Fibroblast of gingiva (primary cell): ENCODE measurements at places on chromosomes 16 and 17.
A peak's percentile ranks its signal among the peaks of the same experiment; 100 is the strongest.

DNA sequence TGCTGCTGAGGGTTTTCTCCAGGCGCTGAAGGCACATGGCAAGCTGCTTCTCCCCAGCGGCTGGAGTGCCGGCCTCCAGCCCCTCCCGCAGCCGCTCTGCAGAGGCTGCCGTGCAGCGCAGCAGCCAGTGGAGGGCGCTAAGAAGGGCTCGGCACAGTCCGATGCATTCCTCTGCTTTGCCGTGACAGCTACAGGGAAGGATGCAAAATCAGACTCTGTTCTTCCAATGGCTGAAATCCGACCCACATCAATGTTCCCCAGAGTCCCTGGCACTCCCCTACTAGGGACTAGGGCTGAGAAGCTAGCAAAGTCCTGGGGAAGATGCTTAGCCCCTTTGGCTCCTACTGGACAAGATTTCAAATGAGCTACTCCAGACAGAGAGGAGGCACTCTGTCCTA is 19.0 kb downstream of the MED24 start:
- peak; percentile 63 for DNase-seq

DNA sequence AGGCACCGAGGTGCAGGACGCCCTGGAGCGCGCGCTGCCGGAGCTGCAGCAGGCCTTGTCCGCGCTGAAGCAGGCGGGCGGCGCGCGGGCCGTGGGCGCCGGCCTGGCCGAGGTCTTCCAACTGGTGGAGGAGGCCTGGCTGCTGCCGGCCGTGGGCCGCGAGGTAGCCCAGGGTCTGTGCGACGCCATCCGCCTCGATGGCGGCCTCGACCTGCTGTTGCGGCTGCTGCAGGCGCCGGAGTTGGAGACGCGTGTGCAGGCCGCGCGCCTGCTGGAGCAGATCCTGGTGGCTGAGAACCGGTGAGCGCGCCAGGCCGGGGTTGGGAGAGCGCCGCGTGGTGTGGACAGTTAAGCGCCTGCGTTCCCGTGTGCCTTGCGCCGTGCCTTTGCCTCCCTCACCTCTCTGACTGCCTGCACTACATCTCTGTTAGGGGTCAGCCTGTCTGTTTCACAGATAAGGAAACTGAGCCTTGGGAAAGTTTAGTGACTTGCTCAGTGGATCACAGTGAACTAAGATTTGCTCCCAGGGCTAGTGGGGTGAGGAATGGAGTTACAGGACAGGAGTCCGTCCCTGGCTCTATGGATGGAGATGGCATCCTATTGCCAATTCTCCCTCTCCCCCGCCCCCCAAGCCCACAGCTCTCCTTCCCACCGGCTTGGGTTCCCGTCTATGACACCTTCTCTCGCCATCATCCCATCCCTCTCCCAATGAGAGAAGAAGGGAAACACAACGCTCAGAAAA is 880 bp downstream of the SARM1 start:
- peak; percentile 26 for DNase-seq

DNA sequence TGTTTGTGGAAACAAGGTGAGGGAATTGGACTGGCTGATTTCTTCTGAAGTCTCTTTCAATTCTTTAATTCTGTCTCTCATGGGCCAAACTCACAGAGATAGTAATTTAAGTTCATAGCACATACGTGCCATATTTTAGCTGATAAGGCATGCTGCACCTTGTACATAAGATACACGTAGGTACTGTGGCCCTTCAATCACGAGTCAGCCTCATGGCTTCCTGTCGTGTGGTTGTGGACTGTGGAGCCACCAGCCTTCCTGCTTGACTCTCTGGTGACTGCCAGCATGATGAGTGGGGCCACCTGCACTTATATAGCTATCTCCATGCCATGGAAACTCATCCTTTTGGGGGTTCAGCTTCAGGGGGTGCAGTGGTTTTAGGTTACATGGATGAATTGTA is 25.1 kb downstream of the KSR1 start:
- DNase-seq = no peak

- no peak for DNase-seq
Observed at GRCh38 chr17:3755335-3756030, 31.8 kb downstream of the HASPIN start.

DNA sequence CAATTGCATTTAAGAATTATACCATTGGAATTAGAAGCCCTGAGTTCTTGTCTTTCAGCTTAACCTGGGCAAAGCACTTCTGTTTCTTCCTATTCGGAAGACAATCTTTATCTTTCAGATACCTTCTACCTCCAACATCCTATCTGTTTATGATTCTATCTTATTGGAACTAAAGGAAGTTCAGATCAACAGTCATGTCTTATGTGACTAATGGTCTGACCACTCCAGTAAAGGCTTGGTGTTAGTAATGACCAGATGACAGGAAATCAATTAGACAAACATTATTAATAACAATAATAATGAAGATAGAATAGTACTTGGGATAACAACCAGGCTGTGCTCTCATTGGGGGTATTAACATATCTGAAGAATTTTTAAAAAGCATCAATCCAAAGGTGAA is 11.3 kb downstream of the HS3ST3A1 start:
- DNase-seq = no peak

DNA sequence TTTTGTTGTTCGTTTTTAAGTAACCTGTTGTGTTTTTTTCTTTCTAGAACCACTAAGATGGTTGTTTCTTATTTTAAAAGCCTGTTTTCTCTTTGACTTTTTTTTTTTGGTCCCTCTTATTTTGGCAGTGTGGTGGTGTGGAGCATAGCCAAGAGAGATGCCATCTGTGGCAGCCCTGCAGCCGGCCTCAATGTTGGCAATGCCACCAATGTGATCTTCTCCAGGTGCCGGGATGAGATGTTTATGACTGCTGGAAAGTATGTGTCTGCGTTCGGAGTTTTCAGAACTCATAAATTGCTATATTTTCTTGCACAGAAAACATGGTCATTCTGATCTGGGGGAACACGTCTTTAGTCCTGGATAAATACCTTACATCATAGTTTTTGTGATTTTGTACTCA is 17.6 kb downstream of the CFAP52 start:
- DNase-seq = no peak

DNA sequence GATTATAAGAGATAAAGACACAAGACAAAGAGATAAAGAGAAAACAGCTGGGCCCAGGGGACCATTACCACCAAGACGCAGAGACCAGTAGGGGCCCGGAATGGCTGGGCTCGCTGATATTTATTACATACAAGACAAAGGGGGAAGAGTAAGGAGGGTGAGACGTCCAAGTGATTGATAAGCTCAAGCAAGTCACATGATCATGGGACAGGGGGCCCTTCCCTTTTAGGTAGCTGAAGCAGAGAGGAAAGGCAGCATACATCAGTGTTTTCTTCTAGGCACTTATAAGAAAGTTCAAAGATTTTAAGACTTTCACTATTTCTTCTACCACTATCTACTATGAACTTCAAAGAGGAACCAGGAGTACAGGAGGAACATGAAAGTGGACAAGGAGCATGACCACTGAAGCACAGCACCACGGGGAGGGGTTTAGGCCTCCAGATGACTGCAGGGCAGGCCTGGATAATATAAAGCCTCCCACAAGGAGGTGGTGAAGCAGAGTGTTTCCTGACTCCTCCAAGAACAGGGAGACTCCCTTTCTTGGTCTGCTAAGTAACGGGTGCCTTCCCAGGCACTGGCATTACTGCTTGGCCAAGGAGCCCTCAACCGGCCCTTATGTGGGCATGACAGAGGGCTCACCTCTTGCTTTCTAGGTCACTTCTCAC is 63.9 kb upstream of the ARL4D start:
- DNase-seq = no peak

DNA sequence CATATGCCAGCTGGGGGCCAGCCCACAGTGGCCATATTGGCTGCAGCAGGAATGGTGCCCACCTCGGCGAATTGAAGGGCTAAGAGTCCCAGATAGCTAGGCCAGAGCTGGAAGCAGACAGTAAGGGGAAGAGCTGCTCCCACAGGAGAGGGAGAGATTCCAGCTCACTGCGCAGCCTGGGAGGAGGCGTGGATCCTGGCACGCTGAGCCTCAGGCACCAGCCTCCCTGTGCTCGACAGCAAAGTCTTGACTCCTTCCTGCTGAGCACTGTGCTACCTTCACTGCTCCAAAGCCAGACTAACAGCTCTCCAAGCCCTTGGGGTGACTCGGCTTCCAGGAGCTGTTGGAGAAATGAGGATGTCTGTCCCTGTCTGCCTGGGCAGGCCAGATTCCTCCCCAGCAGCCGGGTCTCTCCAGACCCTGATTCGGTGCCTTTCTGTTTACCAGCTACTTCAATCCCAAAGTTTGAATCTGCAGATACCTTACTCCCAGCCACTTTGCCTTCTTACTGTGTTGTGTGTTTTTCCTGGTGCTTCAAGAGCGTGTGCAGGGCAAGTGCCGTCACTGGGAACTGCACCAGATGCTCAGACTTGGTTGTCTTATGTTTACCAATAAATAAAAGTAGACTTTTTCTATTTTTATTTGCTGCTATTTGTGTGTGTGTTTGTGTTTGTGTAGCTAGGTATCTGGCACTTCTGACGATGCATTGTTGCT is 9.1 kb downstream of the CBX2 start:
- no peak for DNase-seq

GRCh38 chr17:73647301-73647695 is 3.1 kb upstream of the SDK2 start:
- DNase-seq = no peak

- DNase-seq = no peak
Observed at GRCh38 chr16:81875461-81875860, 96.4 kb downstream of the PLCG2 start.

DNA sequence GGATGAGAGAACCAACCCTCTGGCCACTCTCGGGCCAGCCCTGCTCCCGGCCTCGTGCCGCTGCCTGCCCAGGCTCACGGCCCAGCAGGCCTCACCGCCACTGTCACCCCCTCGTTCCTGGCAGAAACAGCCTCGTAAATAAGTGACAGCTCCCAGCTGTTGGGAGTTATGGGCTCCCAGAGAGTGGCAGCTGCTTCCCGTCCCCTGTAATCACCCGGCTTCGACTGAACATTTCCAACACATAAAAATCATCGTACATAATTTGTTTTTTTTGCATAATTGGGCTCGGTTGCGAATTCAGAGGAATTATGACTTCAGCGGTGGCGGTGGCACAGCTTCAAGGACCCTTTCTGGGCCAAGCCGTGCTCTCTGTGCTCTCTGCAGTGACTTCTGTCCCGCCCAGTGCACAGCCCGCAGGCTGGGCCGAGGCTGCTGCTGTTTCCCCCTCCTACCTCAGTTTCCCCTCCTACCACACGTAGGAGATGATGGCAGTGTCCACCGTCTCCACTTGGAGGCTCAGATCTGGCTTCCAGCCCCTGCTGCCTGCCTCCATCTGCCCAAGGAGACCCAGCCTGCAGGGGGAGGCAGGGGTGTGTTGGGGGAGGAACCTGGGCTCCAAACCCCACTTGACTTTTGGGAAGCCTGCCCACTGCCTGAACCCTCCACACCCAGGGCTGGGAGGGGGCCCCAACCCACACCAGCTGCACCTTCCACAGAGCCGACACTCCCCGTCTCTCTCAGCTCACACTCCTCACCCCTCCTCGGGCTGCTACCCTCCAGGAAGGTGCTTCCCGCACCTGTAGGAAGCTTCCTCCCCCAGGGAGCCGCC is 84.9 kb downstream of the RTN4RL1 start:
- DNase-seq = no peak

DNA sequence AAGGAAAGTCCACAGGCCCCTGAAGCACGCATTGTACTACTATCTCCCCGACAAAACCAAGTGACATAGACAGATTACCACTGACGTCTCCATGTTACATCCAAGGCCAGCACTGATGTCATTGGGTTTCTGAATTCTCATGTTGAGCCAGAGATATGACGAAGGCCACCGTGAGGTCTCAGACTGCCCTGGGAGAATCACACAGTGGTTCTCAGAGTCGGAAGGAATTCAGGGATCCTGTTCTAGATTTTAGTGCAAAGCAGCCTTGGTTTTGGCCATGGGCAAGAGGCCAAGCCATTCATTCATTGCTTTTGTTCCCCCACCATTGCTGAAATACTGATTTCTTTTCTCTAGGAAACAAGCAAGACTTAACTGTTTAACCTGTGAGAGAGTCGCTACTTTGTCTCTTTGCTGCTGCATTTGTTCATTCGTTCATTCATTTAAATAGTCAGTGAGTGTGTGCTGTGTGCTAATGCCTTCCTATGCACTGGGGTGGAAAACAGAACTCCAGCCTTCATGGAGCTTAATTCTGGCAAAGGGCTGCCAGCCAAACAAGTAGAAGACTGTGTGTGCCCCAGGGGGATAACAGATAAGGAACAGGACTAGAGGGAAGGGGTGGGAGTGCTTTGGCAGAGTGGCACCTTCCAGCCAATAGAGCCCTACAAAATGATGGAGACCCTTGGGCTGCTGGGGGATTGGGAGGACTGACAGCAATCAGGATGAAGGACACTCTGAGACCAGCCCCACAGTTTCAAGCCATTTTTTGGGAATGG is 222.3 kb downstream of the MSI2 start:
- DNase-seq = no peak

DNA sequence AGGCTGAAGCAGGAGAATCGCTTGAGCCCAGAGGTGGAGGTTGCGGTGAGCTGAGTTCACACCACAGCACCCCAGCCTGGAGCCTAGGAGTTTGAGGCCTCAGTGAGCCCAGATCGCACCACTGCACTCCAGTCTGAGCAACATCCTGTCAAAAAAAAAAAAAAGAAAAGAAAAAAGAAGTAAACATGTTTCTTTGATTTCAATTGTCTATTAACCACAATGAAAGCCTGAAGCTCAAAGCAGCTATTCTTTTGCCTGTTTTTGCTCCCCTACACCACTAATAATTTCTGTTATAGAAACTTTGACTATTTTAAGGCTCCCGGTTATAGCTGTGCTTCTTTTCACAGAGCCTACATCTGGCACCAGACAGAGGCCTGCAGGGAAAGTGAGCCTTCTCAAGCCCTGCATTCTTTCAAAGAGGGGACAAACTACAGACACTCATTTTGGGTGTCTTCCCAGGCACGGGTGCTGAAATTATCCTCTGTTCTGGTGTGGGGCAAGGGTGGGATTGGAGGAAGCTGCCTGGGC is 14.2 kb upstream of the SLC52A1 start:
- no peak for DNase-seq

DNA sequence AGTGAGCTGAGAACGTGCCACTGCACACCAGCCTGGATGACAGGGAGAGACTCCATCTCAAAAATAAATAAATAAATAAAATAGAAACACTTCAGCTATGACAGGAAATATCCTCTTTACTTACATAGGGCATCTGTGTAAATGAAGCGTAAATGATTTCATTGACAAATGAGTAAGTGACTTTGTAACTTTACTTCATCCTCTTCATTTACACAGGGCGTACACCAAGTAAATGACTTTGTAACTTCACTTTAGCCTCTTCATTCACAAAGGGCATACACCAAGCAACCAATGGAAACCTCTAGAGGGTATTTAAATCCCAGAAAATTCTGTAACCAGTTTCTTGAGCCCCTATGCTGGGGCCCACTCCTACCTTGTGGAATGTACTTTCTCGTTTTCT is 16.2 kb upstream of the KLHDC4 start:
- no peak for DNase-seq

DNA sequence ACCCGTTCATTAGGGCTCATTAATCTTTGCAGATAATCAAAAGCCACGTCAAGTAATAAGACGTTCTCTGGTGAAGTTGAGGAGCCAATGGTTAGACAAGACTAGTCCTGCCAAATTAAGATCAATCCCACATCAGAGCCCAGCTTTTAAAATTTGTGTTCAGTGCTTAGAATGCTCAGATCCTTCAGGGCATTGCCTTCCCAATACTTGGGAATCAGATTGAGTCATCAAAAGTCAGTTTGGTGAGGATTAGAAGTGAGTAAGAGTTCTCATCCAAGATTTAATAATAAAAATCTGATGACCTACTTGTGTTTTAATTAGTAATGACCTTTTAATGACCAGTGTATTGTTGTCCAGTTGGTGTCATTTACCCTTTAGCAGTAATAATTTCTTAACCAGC is 19.8 kb downstream of the MAP2K4 start:
- DNase-seq = no peak
